CD8-positive, alpha-beta T cell (primary cell): ENCODE measurements at places on chromosomes 4 and X.
A peak's percentile ranks its signal among the peaks of the same experiment; 100 is the strongest.

GRCh38 chr4:99965173-99965572 is 15.1 kb upstream of the H2AZ1 start:
- DNase-seq = no peak

GRCh38 chrX:49220100-49220499 is 13.0 kb downstream of the CACNA1F start:
- no peak for DNase-seq

DNA sequence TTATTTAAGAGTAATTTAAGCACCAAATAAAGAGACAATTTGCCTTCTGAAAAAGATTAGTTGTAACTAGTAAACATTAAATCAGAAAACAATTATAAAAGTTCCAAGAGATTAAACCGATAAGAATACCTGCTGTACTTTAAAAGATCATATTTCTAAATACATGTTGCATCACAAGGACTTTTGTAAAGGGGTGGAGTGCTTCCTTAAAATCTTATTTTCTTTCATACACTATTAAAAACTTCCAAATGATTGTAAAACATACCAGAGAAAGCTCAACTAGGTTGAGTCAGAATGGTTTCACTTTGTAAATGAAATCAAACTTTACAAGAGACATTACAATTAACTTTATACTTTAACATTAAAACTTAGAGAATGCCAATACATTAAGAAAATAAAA is 41.8 kb downstream of the ACSL4 start:
- no peak for DNase-seq

- DNase-seq = no peak
Measured at GRCh38 chr4:119854364-119854763, 212.3 kb downstream of the MAD2L1 start.

- no peak for DNase-seq
Measured at GRCh38 chrX:40140706-40141499, 43.1 kb upstream of the BCOR start.

GRCh38 chr4:108492816-108493595 is 127.4 kb upstream of the RPL34 start:
- DNase-seq = peak; percentile 26

DNA sequence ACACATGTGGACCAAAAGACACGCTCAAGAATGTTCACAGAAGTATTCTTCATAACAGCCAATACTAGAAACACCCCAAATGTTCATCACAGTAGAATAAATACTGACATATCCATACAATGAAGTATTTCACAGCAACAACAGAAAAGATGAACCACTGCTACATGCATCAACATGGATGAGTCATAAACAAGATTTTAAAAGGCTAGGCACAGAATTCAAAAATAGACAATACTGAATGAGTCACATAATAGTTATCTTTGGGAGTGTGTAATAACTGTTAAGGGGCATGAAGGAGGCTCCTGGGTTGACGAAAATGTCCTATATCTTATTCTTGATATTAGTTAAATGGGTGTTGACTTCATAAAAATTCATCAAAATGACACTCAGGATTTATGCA is 43.5 kb downstream of the CLOCK start:
- no peak for DNase-seq
